Liver (tissue), 10 donors: ENCODE measurements at places on chromosomes 6 and 20.

DNA sequence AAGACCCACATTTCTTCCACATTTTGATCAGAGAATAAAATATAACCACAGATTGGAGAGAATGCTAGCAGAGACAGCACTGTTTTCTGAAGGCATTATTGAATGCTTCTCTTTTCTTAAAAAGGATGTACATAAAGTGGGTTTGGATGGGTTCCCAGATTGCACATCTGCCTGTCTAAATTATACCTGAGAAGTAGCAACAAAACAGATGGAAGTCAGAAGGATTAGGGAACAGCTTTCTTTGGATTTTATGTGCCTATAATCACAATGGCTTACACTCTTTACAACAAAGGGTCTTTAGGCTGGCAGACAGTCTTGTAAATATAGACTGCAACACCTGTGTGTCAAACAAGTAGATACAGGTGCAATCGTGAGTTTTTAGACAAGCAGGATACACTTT is 622.2 kb upstream of the MANEA start:
- no peak for DNase-seq
- no peaks in the 10 kb centered on the region for H3K36me3 ChIP-seq
- no peak overlapping the region for H3K27ac ChIP-seq
- no peaks in the 10 kb centered on the region for H3K4me1 ChIP-seq

DNA sequence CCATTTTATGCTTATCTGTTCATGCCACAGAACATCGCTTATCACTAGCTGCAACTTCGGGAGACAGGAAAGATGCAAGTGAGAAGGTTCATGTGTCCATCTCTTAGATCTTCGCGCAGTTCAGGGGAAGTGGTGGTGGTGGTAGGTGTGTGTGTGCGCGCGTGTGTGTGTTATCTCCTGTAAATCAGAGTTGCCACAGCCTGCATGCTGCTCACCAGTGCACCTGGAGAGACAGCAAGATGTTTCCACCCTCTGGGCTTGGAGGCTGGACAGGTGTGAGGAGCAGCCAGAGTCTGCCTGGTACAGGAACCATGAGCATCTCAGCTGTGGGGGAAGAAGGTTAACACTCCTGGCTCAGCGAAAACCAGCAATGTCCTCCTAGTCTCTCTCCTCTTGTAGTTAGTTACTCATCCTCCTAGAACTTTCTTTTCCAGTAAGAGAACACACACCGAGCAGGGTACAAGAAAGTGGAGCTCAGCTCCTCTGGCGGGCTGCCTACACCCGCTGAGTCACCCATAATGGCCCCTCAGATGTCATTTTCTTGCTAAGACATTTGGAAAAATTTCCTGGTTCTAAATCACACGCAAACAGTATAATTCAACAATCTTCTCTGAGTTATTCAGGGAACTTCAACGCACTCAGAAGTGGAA is 5.1 kb upstream of the TUBB1 start:
- H3K4me1 ChIP-seq, result no peaks in the 10 kb centered on the region
- no peak overlapping the region for H3K27ac ChIP-seq
- H3K4me3 ChIP-seq, result no peak overlapping the region
- no peaks in the 10 kb centered on the region for H3K36me3 ChIP-seq
- H3K27me3 ChIP-seq, result no peaks in the 10 kb centered on the region

- no peaks in the 10 kb centered on the region for H3K4me1 ChIP-seq
- H3K4me3 ChIP-seq, result no peak overlapping the region
- peaks cover 2% of the 10 kb centered on the region for H3K27me3 ChIP-seq
- no peak for DNase-seq
Observed at GRCh38 chr6:100472674-100473073, 8.0 kb upstream of the SIM1 start.

GRCh38 chr6:39426073-39426456 is 103.6 kb upstream of the KCNK16 start:
- no peaks in the 10 kb centered on the region for H3K36me3 ChIP-seq
- no peak for DNase-seq
- H3K4me1 ChIP-seq, result no peaks in the 10 kb centered on the region
- no peaks in the 10 kb centered on the region for H3K27me3 ChIP-seq
- no peak overlapping the region for H3K4me3 ChIP-seq

- no peaks in the 10 kb centered on the region for H3K4me1 ChIP-seq
- no peaks in the 10 kb centered on the region for H3K36me3 ChIP-seq
- no peaks in the 10 kb centered on the region for H3K27me3 ChIP-seq
- DNase-seq, result no peak
Observed at GRCh38 chr6:15096894-15097837, 148.7 kb upstream of the JARID2 start.

DNA sequence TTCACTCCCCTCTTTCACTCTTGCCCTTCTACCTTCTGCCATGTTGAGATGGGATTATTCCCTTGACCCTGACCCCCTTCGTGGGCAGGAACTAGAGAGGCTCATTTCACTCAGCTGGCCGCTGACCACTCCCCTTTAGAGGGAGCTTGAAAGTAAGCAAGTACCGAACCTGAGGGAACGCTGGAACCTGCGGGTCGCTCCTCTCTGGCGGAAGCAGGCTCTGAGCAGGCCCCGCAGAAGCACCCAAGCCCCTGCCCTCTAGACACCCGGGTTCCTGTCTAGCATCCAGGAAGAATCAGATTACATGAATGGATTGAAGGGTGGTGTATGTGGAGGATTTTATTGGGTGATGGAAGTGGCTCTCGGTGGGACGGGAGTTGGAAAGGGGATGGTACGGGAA is 11.9 kb upstream of the MYCT1 start:
- DNase-seq, result no peak
- H3K4me1 ChIP-seq, result no peaks in the 10 kb centered on the region
- no peaks in the 10 kb centered on the region for H3K27me3 ChIP-seq
- no peak overlapping the region for H3K27ac ChIP-seq

DNA sequence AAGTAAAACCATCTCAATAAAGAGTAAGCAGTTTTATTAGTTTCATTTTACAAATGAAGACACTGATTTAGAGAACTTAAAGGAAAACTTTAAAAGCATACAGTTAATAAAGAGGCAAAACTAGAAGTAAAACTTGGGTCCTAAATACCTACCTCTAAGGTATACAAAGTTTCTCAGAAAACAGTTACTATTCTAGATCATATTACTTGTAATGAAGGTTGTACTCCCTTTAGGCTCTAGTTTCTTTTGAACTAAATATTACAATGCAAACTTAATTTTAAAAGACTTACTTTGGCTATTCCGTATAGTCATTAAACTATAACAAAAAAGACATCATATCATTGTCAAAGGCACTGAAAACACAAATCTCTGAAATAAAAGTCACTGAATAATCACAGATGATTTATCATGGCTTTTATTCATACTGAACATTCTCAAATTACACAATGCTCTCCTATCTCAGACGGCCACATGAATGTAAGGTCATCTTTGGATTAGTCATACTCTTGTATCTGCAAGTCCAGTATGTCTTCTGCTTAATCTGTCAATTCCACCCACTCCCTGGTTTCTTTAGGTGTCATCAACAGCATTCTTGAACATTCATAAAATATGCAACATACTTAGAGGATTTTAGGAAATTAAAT is 361.6 kb upstream of the RUNX2 start:
- no peak for DNase-seq
- H3K27ac ChIP-seq, result no peak overlapping the region
- H3K4me3 ChIP-seq, result no peak overlapping the region
- H3K4me1 ChIP-seq, result no peaks in the 10 kb centered on the region
- H3K27me3 ChIP-seq, result no peaks in the 10 kb centered on the region
- no peaks in the 10 kb centered on the region for H3K36me3 ChIP-seq

- no peaks in the 10 kb centered on the region for H3K27me3 ChIP-seq
- peaks cover 18% of the 10 kb centered on the region for H3K4me1 ChIP-seq
- no peak overlapping the region for H3K4me3 ChIP-seq
Observed at GRCh38 chr6:110703010-110703905, 112.0 kb downstream of the CDK19 start.

- no peak for DNase-seq
- H3K27me3 ChIP-seq, result no peaks in the 10 kb centered on the region
- no peak overlapping the region for H3K27ac ChIP-seq
- no peaks in the 10 kb centered on the region for H3K36me3 ChIP-seq
- H3K4me3 ChIP-seq, result no peak overlapping the region
Observed at GRCh38 chr6:40325041-40325440, 262.1 kb downstream of the LRFN2 start.

- no peak for DNase-seq
- peaks cover 6% of the 10 kb centered on the region for H3K4me1 ChIP-seq
- H3K36me3 ChIP-seq, result no peaks in the 10 kb centered on the region
- H3K4me3 ChIP-seq, result no peak overlapping the region
- no peak overlapping the region for H3K27ac ChIP-seq
Observed at GRCh38 chr6:158713469-158713868, 63.6 kb downstream of the SYTL3 start.

DNA sequence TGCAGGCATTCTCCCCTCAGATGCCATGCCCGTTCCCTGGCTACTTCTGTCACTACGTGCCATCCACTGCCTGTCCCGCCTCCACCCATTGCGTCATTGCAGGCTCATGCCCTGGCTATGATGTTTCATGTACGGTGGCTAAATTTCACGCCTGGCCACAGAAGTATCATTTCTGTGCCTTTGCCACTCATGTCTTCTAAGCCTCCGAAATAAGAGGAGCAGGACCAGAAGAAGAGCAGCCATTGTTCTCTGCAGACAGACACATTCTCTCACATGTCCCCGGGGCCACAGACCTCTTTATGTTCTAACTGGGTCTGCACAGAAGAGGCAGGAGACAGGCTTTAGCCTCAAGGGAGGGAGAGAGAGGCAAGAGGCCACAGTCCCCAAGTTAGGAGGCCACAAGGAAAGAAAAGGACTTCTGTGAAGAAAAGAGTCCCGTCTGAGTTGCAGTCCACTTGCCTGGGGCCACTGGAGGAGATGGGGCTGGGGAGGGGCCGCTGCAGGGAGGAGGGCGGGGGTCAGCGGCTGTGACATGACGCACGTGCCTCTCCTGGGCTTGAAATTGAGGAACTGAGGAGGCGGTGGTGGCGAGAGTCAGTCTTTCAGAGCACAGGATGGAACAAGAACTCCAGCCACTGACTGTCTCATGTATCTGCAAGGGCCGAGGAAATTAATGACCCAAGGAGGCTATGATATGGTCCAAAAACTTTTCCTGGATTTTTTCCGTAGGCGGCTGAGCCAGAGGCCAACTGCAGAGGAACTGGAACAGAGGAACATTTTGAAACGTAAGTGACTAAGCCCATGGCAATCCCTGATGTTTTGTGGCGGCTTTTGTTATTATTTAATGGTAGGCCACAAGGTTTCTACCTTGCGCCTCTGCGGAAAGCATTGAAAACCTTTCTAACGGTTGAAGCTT is 55.9 kb downstream of the TBC1D7 start:
- no peaks in the 10 kb centered on the region for H3K4me1 ChIP-seq
- no peaks in the 10 kb centered on the region for H3K27me3 ChIP-seq
- H3K36me3 ChIP-seq, result no peaks in the 10 kb centered on the region
- no peak for DNase-seq

GRCh38 chr20:33694639-33695012 is 8.4 kb upstream of the E2F1 start:
- H3K27me3 ChIP-seq, result no peaks in the 10 kb centered on the region
- no peak overlapping the region for H3K4me3 ChIP-seq
- no peak for DNase-seq
- H3K4me1 ChIP-seq, result no peaks in the 10 kb centered on the region
- no peaks in the 10 kb centered on the region for H3K36me3 ChIP-seq
